ENCODE measurements at places on chromosomes 2 and 18.

DNA sequence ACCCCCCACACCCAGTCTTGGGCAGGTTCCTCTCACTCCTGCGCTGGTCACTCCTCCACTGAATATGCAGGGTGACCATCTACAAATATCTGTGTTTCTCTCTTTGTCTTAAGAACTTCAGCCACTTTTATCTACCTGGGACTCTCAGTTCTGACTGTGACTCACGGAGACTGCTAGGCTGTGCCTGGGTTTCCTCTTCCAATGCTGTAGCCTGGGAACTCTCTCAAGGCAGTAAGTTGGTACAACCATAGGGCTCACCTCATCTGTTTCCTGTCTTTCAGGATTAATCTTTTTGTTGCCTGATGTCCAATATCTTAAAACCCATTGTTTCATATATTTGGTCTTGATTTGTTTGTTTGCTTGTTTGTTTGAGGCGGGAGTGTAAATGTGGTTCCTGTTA lies 47.2 kb upstream of the ZNF396 start:
- DNase-seq = no peak

GRCh38 chr2:15073664-15074063 lies 441.1 kb downstream of the LRATD1 start:
- DNase-seq = no peak

DNA sequence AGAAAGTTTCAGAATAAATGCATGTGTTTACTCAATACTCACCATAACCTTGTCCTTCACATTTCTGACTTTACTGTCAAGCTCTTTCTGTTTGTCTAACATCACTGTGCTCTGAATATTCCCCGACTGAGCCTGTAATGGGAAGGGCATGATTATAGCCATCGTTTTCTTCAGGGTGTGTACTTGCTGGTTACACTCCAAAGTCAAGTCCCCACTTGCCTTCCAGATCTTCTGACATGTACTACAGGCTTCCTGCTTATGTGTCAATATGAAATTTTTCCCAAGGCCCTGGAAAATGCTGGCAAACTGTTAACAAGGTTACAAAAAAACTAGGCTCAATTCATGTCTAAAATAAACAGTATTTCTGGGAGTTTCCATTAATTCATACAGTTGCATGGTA lies 12.9 kb downstream of the STAT1 start:
- no peak for DNase-seq

GRCh38 chr2:30283931-30284565 lies 52.7 kb downstream of the LBH start:
- no peak for DNase-seq

DNA sequence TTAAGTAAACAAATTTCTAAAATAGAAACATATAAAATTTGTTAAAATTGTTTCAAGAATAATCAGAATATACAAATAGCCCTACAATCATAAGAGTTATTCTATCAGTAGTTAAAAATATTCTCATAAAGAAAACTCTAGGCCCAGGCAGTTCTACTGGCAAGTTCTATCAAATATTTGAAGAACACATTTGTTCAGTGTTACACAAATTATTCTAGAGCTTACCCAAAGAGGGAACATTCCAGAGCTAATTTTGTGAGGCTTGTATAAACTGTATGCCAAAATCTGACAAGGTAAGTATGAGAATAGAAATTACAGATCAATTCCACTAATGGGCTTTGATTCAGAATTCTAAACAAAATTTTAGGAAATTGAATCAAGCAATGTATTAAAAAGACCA lies 241.4 kb upstream of the FBXO11 start:
- DNase-seq = no peak

DNA sequence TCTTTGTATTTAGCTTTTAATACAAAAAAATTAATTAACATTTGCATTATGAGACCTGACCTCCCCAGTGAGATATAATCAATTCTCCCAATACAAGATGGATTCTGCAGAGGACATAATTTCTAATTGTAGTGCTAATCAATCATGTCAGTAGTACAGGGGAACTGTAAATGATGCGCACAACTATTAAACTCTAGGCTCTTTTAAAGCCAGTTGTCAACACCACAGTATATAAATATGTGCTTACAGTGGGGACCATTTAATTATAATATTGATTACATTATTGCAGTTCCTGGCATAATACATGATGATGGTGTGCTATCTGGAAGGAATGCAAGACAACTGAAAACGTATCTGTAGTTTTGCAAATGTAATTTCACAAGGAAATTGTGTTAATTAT lies 285.6 kb upstream of the EPHA4 start:
- no peak for DNase-seq

DNA sequence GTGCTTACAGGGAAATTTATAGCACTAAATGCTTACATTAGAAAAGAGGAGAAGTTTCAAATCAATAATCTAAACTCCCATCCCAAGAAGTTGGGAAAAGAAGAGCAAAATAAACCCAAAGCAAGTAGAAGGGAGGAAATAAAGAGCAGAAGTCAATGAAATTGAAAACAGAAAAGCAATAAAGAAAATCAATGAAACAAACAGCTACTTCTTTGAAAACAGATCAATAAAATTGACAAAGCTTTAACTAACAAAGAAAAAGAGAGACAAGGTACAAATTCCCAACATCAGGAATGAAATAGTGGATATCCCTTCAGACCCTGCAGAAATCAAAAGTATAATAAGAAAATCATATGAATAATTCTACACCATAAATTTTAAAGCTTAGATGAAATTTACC lies 25.5 kb upstream of the ONECUT2 start:
- DNase-seq = no peak

- no peak for DNase-seq
Observed at GRCh38 chr2:207227062-207227748, 61.5 kb upstream of the KLF7 start.

DNA sequence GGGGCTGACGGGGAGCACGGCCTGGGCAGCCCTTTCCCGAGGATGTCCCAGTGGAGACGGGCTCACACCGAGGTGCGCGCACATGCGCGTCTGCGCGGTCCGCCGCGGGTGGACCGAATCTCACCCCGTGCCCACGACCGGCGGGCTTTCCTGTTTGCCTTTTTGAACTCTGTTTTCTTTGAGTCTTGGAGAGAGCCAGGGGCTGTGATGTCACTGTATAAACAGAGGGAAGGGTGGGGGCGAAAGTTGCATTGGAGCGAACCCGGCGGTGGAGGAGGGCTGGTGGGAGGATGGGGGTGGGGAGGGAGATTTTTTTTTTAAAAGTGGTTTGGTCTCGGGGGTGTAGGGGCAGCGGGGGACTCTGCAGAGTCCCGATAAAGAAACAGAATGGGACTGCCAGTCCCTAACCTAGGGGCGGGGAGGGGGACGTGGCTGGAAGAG lies 141.2 kb upstream of the CTAGE1 start:
- DNase-seq = peak; percentile 46

DNA sequence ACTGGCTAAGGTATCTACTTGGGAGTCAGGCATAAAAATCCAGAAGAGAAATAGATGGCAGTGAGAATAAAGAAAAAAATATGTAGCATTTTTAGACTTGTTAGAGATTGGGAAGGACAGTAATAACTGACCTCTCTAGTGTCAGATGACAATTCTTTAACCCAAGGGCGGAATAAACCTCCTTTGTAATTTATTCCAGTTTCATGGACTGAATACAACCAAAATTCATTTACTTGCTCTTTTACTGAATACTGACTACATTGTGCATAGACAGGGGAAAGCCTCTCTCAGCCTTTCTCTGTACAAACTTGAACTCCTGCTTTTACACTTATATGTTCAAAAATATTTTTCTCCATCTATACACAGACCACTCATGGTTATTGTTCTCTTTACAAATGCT lies 475.3 kb upstream of the RAB12 start:
- no peak for DNase-seq

DNA sequence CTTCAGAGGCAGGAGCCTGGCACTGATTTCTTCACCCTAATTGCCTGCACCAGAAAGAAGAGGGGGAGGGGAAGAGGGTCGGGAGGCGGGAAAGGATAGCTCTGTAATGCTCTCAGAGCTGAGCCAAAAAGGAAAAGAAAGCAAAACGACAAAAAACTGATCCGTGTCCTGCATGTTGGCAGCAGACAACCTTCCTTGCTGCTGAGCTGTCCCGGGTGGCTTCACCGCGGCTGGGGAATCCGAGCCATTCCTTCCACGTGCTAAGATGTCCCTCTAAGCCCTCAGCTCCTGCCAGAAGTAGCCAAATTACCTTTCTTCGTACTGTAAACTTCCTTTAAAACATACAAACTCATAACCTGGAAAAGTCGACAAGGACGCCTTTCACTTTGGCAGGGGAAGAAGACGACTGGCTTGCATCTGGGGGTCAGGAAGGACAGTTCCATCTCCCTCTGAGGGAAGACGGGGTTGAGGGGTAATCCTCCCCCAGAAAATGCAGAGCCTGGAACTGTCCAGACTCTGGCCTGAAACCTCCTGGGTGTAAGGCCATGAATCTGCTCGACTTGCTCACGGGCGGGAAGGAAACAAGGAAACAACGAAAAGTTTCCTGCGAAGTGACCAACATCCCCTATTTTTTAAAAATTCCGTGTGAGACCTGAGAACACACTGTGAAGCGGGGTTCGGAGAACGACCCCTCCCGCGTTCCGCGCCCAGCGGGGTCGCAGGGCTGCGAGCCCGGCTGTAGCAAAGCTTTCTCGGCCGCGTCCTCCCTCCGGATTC lies 7.7 kb downstream of the OTX1 start:
- DNase-seq = no peak

GRCh38 chr2:7440977-7441376 lies 523.8 kb downstream of the RNF144A start:
- no peak for DNase-seq

- DNase-seq = no peak
Observed at GRCh38 chr2:201415149-201415548, 36.1 kb downstream of the TRAK2 start.

GRCh38 chr2:114049280-114049679 lies 159.4 kb downstream of the ACTR3 start:
- DNase-seq = no peak

GRCh38 chr2:121266543-121267106 lies 18.4 kb downstream of the TFCP2L1 start:
- DNase-seq = no peak

DNA sequence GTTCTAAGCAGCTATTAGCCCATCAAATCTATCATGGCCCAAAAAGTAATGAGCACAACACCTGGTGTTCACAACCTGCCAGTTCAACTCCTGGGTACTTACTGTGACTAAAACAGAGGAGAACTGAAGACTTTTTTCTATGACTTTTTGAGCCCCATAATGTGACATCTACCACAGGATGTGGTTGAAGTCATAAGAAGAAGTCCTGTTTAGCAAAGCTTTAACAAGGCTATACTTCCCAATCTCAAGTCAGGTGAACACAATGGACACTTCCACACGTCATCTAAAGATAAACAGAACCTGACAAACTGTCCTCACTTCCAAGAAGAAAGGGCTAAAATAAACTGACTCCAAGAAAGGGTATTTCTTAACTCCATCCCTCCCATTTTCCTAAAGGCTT lies 138.8 kb downstream of the ATAD2B start:
- no peak for DNase-seq

GRCh38 chr2:58357521-58357920 lies 116.4 kb upstream of the FANCL start:
- no peak for DNase-seq

GRCh38 chr2:85758361-85759256 lies 4.8 kb downstream of the ATOH8 start:
- no peak for DNase-seq

- DNase-seq = no peak
Observed at GRCh38 chr2:222364285-222364895, 60.0 kb upstream of the SGPP2 start.

DNA sequence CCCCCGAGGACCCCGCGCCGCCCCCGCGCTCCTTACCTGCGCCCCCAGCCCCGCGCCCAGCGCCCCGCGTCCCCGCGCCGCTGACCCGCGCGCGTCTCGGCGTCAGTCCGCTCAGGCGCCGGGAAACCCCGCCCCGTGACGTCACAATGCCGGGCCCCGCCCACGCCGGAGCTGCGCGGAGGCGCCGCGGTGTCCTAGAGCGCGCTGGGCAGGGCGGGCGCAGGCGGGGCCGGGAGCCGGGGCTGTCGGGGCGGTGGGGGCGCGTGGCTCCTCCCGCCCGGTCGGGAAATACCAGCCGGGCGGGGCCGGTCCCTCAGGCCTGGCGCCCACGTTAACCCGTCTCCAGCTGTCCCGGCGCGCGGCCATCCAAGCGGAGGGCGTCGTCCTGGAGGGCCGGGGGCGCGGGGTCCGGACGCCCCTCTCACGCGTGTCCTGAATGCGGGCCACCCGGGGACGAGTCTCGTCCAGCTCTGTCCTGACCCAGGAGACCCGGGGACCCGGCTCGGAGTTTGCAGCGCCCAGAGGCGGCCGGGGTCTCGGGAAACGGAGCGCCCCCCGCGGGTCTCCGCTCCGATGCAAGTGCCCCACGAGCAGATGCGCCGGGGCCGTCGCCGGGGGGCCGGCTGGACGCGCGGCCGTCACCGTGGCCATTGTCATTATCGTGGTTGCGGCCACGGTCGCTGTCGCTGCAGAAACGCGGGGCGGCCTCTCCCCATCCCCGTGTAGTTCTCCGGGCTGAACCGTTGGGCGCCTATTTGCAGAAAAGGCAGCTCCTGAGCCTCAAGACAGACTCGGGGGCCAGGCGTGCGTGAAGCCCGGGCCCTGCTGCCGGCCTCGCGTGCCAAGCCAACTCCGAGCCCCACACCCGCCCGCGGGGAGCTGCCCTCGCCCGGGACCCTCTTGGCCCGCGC lies at the start of gene SLC66A2:
TSS of gene SLC66A2 (minus strand) at position 109 of the 911 bp plus-strand sequence. CDS start 727 bp downstream, outside the sequence.
- peak; percentile 52 for DNase-seq

GRCh38 chr2:57075226-57075625 lies 891.4 kb downstream of the CCDC85A start:
- no peak for DNase-seq

GRCh38 chr2:41782306-41783158 lies 265.3 kb upstream of the PKDCC start:
- no peak for DNase-seq

GRCh38 chr18:32086881-32087280 lies 4.8 kb upstream of the RNF138 start:
- DNase-seq = no peak

GRCh38 chr18:5620289-5620688 lies 76.5 kb upstream of the EPB41L3 start:
- DNase-seq = no peak

DNA sequence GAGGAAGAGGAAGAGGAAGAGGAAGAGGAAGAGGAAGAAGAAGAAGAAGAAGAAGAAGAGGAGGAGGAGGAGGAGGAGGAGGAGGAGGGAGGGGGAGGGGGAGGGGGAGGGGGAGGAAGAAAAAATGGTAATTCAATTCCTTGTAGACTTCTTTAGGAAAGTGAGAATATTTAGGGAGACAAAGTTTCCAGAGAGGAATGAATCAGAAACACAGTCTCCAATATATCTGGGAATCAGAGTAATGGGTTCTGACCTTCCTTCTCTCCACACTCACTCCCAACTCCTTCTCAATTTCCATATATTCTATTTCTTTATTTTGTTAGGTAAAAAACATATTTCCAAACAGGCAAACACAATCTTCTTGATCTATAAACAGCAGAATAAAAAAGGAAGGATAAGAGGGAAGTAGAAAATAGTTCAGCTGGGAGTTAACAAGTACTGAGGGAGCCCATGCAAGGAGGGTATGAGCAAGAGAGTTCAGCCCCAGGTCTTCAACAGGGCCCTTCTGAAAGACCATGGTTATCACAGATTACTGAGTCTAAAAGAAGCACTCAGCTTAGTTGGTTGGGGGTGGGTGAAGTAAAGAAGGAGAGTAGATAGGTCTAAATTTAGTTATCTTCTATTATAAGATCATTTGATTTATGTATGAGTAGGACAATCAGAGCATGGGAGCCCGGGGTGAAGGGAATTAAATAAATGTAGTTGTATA lies 480.8 kb downstream of the NRXN1 start:
- no peak for DNase-seq

Data from PC-9 (cell line).